Fibroblast of lung (primary cell): ENCODE measurements at places on chromosomes 1 and 21. TPM values are rescaled to one million over a fixed set of nuclear protein-coding genes. Genes with fewer than 3 reads are reported as not detected.

DNA sequence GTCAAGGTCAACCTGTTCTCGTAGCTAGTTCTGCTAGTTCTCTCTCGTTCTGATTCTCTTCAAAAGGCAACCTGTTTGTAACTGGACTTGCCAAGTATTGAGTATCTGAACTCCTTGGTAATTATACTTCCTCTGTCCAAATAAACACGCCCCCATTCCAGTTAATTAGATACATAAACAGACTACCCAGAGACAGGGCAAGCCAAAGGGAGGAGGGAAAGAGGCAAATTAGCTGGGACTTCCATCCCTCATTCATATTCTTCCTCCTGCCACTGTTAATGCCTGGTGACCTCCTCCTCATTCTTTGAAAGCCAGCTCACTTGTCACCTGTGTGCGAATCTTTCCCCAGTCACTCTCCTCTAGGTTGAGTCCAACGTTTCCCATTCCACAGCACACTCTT, 62.9 kb downstream of the LPAR3 start:
- H3K36me3 ChIP-seq = no peaks in the 10 kb centered on the region
- H3K4me3 ChIP-seq = no peak overlapping the region
- H3K27ac ChIP-seq = no peak overlapping the region
- DNase-seq = no peak
- no peaks in the 10 kb centered on the region for H3K4me1 ChIP-seq
- H3K27me3 ChIP-seq = no peaks in the 10 kb centered on the region

DNA sequence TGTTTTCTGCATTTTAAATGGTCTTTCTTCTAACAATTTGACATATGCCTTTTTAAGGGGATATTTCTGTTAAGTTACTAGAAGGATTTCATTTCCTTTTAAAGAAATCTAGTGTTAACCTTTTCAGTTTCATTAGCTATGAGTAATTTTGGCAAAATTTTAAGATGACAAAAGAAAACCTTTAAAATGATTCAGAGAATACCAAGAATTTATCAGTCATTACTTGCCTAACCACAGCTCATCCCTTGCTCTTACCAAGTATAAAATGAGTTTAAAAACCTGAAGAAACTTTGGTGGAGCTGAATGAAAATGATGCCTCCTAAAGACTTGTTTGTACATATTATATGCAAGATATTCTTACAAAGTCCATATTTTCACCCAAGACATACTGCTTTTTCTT, 101.7 kb downstream of the NEK7 start:
- peak overlapping the region; percentile 43 for H3K27ac ChIP-seq
- H3K4me3 ChIP-seq = peak overlapping the region; percentile 18
- H3K27me3 ChIP-seq = no peaks in the 10 kb centered on the region
- peak; percentile 68 for DNase-seq

DNA sequence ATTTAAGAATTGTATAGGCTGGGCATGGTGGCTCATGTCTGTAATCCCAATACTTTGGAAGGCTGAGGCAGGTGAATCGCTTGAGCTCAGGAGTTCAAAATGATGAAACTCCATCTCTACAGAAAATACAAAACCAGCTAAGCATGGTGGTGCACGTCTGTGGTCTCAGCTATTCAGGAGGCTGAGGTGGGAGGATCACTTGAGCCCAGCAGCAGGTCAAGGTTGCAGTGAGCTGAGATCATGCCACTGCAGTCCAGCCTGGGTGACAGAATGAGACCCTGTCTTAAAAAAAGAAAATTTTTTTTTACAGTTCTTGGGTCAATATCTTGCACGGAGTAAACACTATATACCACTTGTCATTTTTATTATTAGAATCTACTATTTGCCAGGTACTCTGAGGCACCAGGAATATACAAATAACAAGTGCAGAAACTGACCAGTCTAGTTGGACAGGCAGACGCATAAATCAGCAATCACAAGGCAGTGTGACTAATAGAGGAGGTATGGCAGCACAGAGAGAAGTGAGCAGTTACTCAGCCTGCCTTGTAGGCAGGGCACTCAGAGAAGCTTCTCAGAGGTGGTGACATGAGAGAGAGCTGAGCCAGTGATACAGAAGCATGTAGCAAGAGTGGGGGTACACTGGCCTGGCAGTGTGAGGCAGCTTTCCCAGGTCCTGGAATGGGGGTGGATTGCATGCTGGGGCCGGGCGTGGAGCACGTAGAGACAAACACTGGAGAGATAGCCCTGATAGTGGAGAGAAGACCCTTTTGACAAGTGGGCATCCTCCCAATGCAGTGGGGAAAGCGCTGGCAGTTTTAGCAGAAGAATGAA, 8.0 kb downstream of the PHLDA3 start:
- peak; percentile 95 for DNase-seq
- H3K4me3 ChIP-seq = no peak overlapping the region
- H3K36me3 ChIP-seq = peaks cover 16% of the 10 kb centered on the region
- peaks cover 41% of the 10 kb centered on the region for H3K4me1 ChIP-seq
- H3K27ac ChIP-seq = peak overlapping the region; percentile 98
- no peaks in the 10 kb centered on the region for H3K27me3 ChIP-seq

GRCh38 chr1:173314656-173315055, 107.5 kb upstream of the TNFSF4 start:
- H3K36me3 ChIP-seq = no peaks in the 10 kb centered on the region
- no peaks in the 10 kb centered on the region for H3K4me1 ChIP-seq
- H3K27ac ChIP-seq = no peak overlapping the region
- no peaks in the 10 kb centered on the region for H3K27me3 ChIP-seq
- DNase-seq = no peak

Gene FGR
- total RNA-seq = under 0.01 TPM in 1 of 2 replicates, not detected in the other

Gene VSIG8
- total RNA-seq = under 0.01 TPM in 2 replicates

DNA sequence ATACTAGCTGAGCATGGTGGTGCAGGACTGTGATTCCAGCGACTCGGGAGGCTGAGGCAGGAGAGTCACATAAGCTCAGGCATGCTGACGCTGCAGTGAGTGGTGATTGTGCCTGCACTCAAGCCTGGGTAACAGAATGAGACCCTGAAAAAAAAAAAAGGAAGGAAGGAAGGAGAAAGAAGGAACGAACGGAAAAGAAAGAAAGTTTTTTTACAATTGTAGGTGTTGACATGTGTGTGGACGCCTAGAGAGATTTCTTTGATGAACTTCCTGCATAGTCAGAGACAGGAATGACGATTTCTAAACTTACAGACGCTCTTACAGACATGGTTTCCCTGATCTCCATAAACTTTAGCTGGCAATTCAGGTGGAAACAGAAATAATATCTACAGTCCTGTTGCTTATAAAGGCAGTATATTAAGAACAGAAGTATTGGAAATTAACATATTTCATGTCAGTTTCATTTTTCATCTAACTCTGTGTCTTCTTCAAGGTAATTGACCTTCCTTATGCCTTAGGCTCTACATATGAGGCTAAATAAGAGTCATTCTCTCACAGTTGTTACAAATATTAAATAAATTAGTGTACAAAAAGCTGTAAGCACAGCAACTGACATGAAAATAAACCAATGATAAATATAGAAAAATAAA, 4.1 kb downstream of the SAMSN1 start:
- H3K4me1 ChIP-seq = no peaks in the 10 kb centered on the region
- H3K27ac ChIP-seq = no peak overlapping the region
- H3K4me3 ChIP-seq = no peak overlapping the region
- DNase-seq = no peak

DNA sequence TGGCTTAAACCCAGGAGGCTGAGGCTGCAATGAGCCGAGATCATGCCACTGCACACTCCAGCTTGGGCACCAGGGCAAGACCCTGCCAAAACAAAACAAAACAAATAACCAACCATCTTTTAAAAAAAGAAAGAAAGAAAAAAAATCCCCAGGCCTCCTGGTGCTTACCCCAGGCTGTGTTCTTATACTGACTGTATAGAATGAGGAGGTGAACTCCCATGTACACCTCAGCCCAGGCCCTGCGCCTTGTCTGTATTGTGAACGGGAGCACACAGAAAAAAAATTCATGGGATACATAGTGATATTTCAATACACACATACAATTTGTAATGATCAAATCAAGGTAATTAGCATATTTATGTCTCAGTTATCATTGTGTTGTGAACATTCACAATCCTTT, 14.1 kb downstream of the RPL5 start:
- peaks cover 11% of the 10 kb centered on the region for H3K36me3 ChIP-seq
- no peak overlapping the region for H3K4me3 ChIP-seq
- no peaks in the 10 kb centered on the region for H3K4me1 ChIP-seq
- DNase-seq = no peak

Gene ACTA1
- total RNA-seq = not detected in 2 replicates

- DNase-seq = no peak
- no peaks in the 10 kb centered on the region for H3K4me1 ChIP-seq
- H3K27me3 ChIP-seq = no peaks in the 10 kb centered on the region
- H3K36me3 ChIP-seq = no peaks in the 10 kb centered on the region
Measured at GRCh38 chr1:86296305-86297205, 99.6 kb downstream of the ODF2L start.

GRCh38 chr1:51242546-51242945, 6.5 kb downstream of the RNF11 start:
- H3K36me3 ChIP-seq = no peaks in the 10 kb centered on the region
- no peak for DNase-seq
- H3K4me3 ChIP-seq = no peak overlapping the region
- no peaks in the 10 kb centered on the region for H3K27me3 ChIP-seq
- H3K4me1 ChIP-seq = no peaks in the 10 kb centered on the region
- no peak overlapping the region for H3K27ac ChIP-seq

Gene SPRR1B
- total RNA-seq = not detected in 2 replicates

Gene SYTL1
- under 0.01 and 0.17 TPM in 2 replicates for total RNA-seq

Gene TCEANC2
- total RNA-seq = 3.6 and 4.0 TPM in 2 replicates

- no peaks in the 10 kb centered on the region for H3K4me1 ChIP-seq
- no peak overlapping the region for H3K27ac ChIP-seq
- no peaks in the 10 kb centered on the region for H3K27me3 ChIP-seq
- no peak for DNase-seq
- H3K4me3 ChIP-seq = no peak overlapping the region
- no peaks in the 10 kb centered on the region for H3K36me3 ChIP-seq
Measured at GRCh38 chr1:10735563-10736305, 60.7 kb downstream of the CASZ1 start.

Gene SLC26A9
- not detected in 2 replicates for total RNA-seq

DNA sequence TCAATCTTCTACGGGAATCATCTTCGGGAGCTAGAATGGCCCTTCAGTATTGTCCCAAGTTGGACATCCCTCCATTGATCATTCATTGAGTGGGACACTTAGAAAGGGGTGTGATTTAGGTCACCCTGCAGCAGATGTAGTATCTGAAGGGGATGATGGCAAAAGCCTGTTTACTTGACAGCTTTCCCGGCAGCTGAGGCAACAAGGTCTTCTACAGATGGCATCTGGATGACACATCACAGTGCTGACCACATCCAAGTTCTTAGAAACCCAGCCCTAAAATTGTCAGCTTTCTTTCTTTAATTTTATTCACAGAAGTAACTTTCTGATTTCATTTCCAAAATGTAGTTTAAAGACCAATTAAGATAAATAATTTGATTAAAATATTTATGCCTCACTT, 150.3 kb downstream of the AMY1C start:
- no peak for DNase-seq
- H3K27me3 ChIP-seq = no peaks in the 10 kb centered on the region
- no peaks in the 10 kb centered on the region for H3K4me1 ChIP-seq
- no peak overlapping the region for H3K4me3 ChIP-seq
- no peaks in the 10 kb centered on the region for H3K36me3 ChIP-seq

Gene LAMTOR2
- 75.0 and 84.7 TPM in 2 replicates for total RNA-seq

Gene NUF2
- 0.51 and 4.6 TPM in 2 replicates for total RNA-seq

- no peaks in the 10 kb centered on the region for H3K36me3 ChIP-seq
- H3K4me3 ChIP-seq = no peak overlapping the region
- peak; percentile 42 for DNase-seq
- no peak overlapping the region for H3K27ac ChIP-seq
- H3K27me3 ChIP-seq = peaks cover 3% of the 10 kb centered on the region
Measured at GRCh38 chr1:206672844-206673758, 11.6 kb upstream of the MAPKAPK2 start.

- H3K36me3 ChIP-seq = no peaks in the 10 kb centered on the region
- no peaks in the 10 kb centered on the region for H3K4me1 ChIP-seq
- H3K27me3 ChIP-seq = no peaks in the 10 kb centered on the region
- no peak for DNase-seq
Measured at GRCh38 chr1:228016653-228017355, 10.0 kb downstream of the WNT3A start.

- DNase-seq = no peak
- peaks cover 4% of the 10 kb centered on the region for H3K4me1 ChIP-seq
- peak within 1 kb of the TSS; percentile 61 for H3K27ac ChIP-seq
- no peaks in the 10 kb centered on the region for H3K27me3 ChIP-seq
Measured at GRCh38 chr1:212699625-212700222, at the start of gene BATF3. TSS of gene BATF3 (minus strand) at chr1:212699840. CDS start at chr1:212699762, 78 bp downstream.

Gene OR2AK2
- total RNA-seq = not detected in 2 replicates

Gene TCP10L
- total RNA-seq = 0.51 and 0.83 TPM in 2 replicates

GRCh38 chr1:200918006-200918405, 23.3 kb downstream of the INAVA start:
- H3K4me1 ChIP-seq = no peaks in the 10 kb centered on the region
- no peak overlapping the region for H3K27ac ChIP-seq
- no peak overlapping the region for H3K4me3 ChIP-seq
- H3K36me3 ChIP-seq = no peaks in the 10 kb centered on the region

Gene AK4
- total RNA-seq = 6.3 and 13.9 TPM in 2 replicates

- peaks cover 14% of the 10 kb centered on the region for H3K4me1 ChIP-seq
- peak; percentile 79 for DNase-seq
- H3K27me3 ChIP-seq = no peaks in the 10 kb centered on the region
- H3K36me3 ChIP-seq = no peaks in the 10 kb centered on the region
Measured at GRCh38 chr1:85398391-85399064, 66.4 kb downstream of the DDAH1 start.

- no peaks in the 10 kb centered on the region for H3K27me3 ChIP-seq
- peaks cover 22% of the 10 kb centered on the region for H3K36me3 ChIP-seq
- DNase-seq = no peak
- H3K4me3 ChIP-seq = no peak overlapping the region
- peaks cover 24% of the 10 kb centered on the region for H3K4me1 ChIP-seq
- H3K27ac ChIP-seq = peak overlapping the region; percentile 77
Measured at GRCh38 chr1:54219688-54220003, 19.7 kb downstream of the MRPL37 start.

GRCh38 chr1:162857850-162858249, 3.1 kb downstream of the CCDC190 start:
- H3K36me3 ChIP-seq = no peaks in the 10 kb centered on the region
- H3K4me3 ChIP-seq = no peak overlapping the region
- no peaks in the 10 kb centered on the region for H3K27me3 ChIP-seq
- H3K4me1 ChIP-seq = peaks cover 13% of the 10 kb centered on the region

GRCh38 chr1:13838236-13838635, 138.2 kb downstream of the PRDM2 start:
- no peak overlapping the region for H3K4me3 ChIP-seq
- DNase-seq = no peak
- no peaks in the 10 kb centered on the region for H3K27me3 ChIP-seq
- no peaks in the 10 kb centered on the region for H3K4me1 ChIP-seq
- no peak overlapping the region for H3K27ac ChIP-seq

Gene TRIM58
- under 0.01 and 0.50 TPM in 2 replicates for total RNA-seq

DNA sequence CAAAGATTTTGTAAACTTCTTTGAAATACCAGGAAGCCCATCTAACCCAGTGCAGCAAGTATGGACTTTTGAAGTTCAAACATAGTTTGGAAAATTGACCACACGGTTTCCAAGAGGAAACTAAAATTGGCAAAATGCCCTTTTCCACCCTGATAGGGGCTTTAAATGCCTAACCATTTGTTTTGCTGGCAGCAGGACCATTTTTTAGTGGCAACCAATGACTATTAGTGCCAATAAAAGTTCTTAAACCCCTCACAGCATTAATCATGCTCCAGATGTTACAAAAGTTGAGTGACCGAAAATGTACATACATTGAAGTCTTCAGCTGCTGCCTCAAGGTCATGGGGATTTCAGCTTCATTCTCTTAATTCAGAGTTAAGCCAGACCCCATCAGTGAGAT, 46.4 kb upstream of the ENAH start:
- peak; percentile 48 for DNase-seq
- no peaks in the 10 kb centered on the region for H3K36me3 ChIP-seq
- no peaks in the 10 kb centered on the region for H3K27me3 ChIP-seq
- H3K4me1 ChIP-seq = peaks cover 10% of the 10 kb centered on the region
- H3K27ac ChIP-seq = no peak overlapping the region
